GM23248 (cell line): ENCODE measurements at places on chromosomes 11 and 22. TPM values are rescaled to one million over a fixed set of nuclear protein-coding genes. Genes with fewer than 3 reads are reported as not detected.

OR4D5 gene
- not detected in 2 replicates for total RNA-seq

LARGE1 gene
- total RNA-seq, result 10.5 and 12.8 TPM in 2 replicates

OR10G4 gene
- total RNA-seq, result not detected in 2 replicates

PGM2L1 gene
- total RNA-seq, result 4.6 and 5.2 TPM in 2 replicates

TMEM135 gene
- total RNA-seq, result 8.0 and 11.0 TPM in 2 replicates

WNT7B gene
- 0.25 TPM in 1 of 2 replicates, not detected in the other for total RNA-seq

RAB36 gene
- 3.5 and 5.8 TPM in 2 replicates for total RNA-seq

PAMR1 gene
- 141 and 151 TPM in 2 replicates for total RNA-seq

MTFP1 gene
- total RNA-seq, result 6.6 and 18.3 TPM in 2 replicates

NNMT gene
- 809 and 1,043 TPM in 2 replicates for total RNA-seq

CYB5R2 gene
- 6.2 and 11.5 TPM in 2 replicates for total RNA-seq

ATP6V1E1 gene
- 103 and 113 TPM in 2 replicates for total RNA-seq

NRXN2 gene
- total RNA-seq, result 0.51 and 5.6 TPM in 2 replicates

FGF3 gene
- not detected in 2 replicates for total RNA-seq

OR51E2 gene
- total RNA-seq, result not detected in 2 replicates

LUZP2 gene
- not detected in 2 replicates for total RNA-seq

C1QTNF4 gene
- total RNA-seq, result 0.11 TPM in 1 of 2 replicates, not detected in the other

ST14 gene
- not detected in 2 replicates for total RNA-seq

IRAG1 gene
- total RNA-seq, result 5.9 and 6.7 TPM in 2 replicates

ACR gene
- not detected in 2 replicates for total RNA-seq

KIRREL3 gene
- total RNA-seq, result 31.1 and 35.6 TPM in 2 replicates

GTPBP1 gene
- 20.1 and 26.9 TPM in 2 replicates for total RNA-seq

OVCH2 gene
- total RNA-seq, result not detected in 2 replicates

SLC37A2 gene
- 2.6 and 5.2 TPM in 2 replicates for total RNA-seq

POTEH gene
- not detected in 2 replicates for total RNA-seq
